ENCODE measurements at places on chromosomes 7 and 10. TPM values are rescaled to one million over a fixed set of nuclear protein-coding genes. Genes with fewer than 3 reads are reported as not detected.

DNA sequence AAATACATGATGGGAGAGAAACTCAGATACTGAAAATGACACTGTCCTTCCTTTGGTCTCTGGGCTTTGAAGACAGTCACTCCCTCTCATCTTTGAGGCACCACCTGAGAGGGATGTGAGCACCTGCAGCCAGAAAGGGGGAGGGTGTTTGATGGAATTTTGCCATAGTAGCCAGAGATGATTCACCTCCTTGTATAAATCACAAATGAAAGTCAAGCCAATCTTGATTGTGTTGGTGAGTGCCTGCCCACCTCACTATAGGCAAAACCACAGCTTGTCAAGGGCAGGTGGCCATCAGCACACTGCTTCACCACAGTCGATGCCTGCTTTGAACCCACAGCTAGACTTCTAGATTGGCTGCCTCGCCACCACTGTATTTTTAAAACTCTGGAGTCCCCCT lies 48.2 kb downstream of the PON1 start:
- DNase-seq = no peak
- no peaks in the 10 kb centered on the region for H3K4me1 ChIP-seq
- no peak overlapping the region for H3K27ac ChIP-seq
- H3K27me3 ChIP-seq = no peaks in the 10 kb centered on the region
- no peak overlapping the region for H3K4me3 ChIP-seq

DNA sequence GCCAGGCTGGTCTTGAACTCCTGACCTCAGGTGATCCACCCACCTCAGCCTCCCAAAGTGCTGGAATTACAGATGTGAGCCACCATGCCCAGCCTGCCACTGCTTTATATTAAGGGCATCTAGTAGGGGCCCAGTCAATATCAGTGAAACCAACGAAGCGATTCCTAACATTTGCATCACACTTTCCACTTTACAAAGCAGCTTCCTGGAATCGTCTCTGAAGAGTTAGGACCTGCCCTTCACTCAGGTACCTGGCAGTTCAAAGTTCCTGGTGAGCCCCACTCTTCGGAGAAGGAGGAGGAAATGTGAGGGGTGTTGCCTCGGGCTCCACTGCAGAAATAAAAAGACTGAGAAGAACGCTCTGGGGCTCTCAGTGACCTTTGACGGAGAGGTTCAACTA lies 31.1 kb upstream of the EZH2 start:
- H3K4me1 ChIP-seq = no peaks in the 10 kb centered on the region
- H3K4me3 ChIP-seq = no peak overlapping the region
- H3K27me3 ChIP-seq = no peaks in the 10 kb centered on the region

DNA sequence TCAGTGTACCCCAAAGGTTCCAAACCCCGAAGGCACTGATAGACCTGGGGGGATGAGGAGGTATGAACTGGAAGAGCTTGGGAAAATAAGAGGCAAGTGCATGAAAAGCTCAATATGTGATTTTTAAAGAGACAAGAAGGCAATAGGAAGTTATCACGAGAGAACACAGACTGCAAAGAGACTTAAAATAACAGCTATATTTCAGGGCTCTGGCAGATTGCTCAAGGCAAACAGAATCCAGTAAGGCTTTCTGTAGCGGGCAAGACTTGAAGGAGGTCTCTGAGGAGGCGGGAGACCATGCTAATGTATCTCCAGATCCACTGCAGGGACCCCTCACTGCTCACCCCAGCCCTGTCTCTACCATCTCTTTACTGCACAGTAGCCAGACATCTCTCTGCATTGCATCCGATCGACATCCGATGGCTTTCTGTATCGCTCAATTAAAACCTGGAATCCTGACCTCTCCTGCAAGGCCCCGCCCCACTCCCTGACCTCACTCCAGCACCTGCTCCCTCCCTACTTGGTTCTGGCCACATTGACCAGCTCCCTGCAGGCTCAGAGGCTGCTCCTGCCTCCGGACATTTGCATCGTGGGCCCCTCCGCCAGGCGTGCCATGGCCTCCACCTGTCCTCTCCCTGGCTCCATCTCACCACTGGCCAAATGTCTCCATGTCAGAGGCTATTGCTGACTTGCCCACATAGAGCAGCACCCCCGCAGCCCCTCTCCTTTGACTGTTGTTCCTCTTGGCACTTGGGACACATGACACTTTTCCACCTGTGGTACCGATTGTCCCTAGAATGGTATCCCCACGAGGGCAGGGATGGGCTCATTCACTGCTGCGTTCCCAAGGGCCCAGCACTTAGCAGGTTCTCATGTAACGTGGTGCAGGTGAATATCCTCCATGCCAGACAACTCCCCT lies 118.0 kb downstream of the PRKAG2 start:
- no peaks in the 10 kb centered on the region for H3K36me3 ChIP-seq
- no peak for DNase-seq

DNA sequence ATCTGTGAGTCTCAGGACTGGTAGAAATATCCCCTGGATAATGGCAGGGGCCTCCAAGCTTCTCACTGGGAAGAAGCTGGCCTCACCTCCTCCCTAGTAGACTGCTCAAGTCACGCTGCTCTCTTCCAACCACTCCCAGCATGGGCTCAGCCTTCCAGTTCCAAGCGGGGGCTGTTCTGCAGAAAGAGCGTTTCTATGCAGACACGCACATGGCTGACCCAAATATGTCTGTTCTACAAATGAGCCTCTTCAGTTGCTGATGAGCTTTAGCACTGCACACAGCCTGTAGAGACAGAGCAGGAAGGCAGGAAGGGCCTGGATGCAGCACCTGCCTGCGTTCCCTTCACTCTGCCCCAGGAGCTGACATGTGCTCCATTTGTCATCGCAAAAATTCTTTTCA lies 523.9 kb upstream of the MGMT start:
- no peak for DNase-seq
- H3K27ac ChIP-seq = no peak overlapping the region
- H3K4me3 ChIP-seq = no peak overlapping the region
- H3K4me1 ChIP-seq = no peaks in the 10 kb centered on the region

GRCh38 chr10:47325303-47326291 lies 3.3 kb downstream of the GDF2 start:
- peaks cover 27% of the 10 kb centered on the region for H3K4me1 ChIP-seq
- H3K27ac ChIP-seq = no peak overlapping the region
- no peak for DNase-seq

GRCh38 chr7:52475001-52475582 lies 560.3 kb upstream of the POM121L12 start:
- H3K27ac ChIP-seq = no peak overlapping the region
- H3K27me3 ChIP-seq = no peaks in the 10 kb centered on the region
- no peak overlapping the region for H3K4me3 ChIP-seq
- H3K4me1 ChIP-seq = no peaks in the 10 kb centered on the region
- DNase-seq = no peak

GRCh38 chr10:106785528-106785927 lies 379.0 kb downstream of the SORCS1 start:
- no peak for DNase-seq
- H3K4me3 ChIP-seq = no peak overlapping the region
- H3K4me1 ChIP-seq = no peaks in the 10 kb centered on the region
- H3K27ac ChIP-seq = no peak overlapping the region
- H3K27me3 ChIP-seq = no peaks in the 10 kb centered on the region
- H3K36me3 ChIP-seq = no peaks in the 10 kb centered on the region

Gene HMX3
- not detected for total RNA-seq

Gene EIF5AL1
- total RNA-seq = not detected

Gene ATOH7
- not detected for total RNA-seq
